ENCODE measurements at places on chromosomes 5 and 9.

DNA sequence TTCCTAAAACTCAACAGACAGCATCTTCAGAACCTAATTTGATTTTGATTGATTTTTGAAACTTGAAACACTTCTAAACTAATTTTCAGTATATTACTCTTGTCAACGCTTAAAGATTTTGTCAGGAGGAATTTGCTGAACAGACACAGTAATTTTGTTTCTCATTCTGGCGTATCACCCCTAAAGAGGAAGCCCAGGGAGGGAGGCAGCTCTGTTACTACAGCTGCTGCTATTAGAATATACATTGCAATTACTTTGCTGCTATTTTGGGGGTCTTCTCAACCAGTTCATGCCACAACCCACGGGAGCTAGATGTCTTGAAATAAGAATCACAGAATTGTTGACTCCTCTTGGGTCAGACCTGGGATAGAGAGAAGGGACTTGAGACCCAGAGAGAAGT is 122.6 kb downstream of the TLR4 start:
- no peak for DNase-seq

DNA sequence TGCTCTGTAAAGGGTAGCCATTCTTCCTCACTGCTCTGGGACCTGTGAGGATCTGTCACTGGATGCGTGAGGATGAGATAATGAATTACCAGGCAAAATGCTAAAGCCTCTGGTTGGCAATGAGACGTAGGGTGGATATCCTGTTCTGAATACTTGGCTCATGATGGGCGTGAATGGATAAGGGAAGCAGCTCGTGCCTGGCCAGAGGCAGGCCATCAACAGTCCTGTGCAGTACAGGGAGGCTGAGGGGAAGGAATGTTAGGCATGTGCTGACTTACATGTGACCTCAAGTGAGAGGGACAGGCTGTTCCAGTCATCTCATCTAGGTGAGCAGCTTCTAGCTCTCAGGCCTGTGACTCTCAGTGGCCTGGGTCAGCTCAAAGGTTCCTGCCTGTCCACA is 172.8 kb downstream of the CARTPT start:
- no peak for DNase-seq

DNA sequence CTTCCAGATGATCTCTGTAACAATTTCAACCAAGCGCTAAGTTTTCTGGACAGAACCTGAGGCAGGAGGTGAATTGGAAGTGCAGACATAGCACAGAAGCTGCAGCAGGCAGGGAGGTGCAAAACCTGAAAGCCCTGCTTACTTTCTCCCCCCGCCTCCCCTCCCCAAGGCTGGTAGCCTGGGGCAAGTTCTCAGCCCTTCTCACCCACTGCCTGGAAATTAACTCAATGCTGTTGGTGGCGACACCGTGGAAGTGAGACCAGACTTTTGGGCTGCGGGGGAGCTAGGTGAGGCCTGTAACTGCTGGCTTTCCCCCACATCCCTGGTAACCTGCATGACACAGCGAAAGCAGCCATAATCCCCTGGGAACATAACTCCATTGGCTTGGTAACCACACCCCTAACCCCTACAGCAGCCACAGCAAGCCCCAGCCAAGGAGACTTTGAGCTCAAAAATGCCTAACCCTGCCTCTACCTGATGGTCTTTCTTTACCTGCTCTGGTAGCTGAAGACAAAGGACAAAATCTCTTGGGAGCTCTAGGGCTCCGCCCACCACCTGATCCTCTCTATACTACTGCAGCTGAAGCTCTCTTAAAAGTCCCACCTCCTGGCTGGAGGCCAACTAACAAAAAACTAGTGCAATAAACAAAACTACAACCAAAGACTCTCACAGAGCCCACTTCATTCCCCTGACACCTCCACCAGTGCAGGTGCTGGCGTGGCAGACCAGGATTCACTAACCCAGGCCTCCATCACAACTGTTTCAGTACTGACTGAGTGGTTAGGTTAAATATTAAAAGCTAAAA is 11.9 kb upstream of the OR13C8 start:
- no peak for DNase-seq

GRCh38 chr5:159038907-159039306 is 60.8 kb downstream of the EBF1 start:
- DNase-seq, result no peak

GRCh38 chr9:21677834-21678233 is 124.6 kb upstream of the MTAP start:
- DNase-seq, result no peak

GRCh38 chr5:144429405-144429804 is 258.7 kb downstream of the KCTD16 start:
- no peak for DNase-seq

DNA sequence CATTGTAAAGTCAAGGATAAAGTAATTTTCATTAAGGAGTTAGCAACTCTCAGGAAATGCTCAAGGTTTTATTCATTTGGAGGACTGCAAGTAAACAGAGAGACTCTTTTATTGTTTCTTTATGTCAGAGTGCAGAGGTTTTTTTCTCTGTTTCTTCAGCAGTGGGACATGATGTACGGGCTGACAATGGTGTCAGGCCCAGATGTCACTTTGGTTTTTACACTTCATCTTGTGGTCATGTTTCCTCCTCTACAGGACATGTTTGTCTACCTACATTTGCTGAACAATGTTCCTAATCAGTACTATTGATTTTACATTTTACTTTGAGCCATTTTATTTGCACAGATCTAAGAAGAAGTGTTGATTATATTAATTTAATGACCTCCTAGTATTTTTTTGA is 72.8 kb upstream of the PARP8 start:
- DNase-seq, result no peak

- no peak for DNase-seq
Measured at GRCh38 chr5:134957920-134958608, 9.6 kb upstream of the CATSPER3 start.

- DNase-seq, result no peak
Measured at GRCh38 chr5:179194941-179195381, 134.8 kb downstream of the ZNF354C start.

All from stimulated activated CD4-positive, alpha-beta T cell treated with anti-CD3 and anti-CD28 coated beads, Interleukin-4, amount 100 ng/mL, for 4 hours (primary cell).